ENCODE measurements at places on chromosomes 7 and 10.

GRCh38 chr10:5655121-5655520 is 11.3 kb downstream of the ASB13 start:
- DNase-seq: no peak

DNA sequence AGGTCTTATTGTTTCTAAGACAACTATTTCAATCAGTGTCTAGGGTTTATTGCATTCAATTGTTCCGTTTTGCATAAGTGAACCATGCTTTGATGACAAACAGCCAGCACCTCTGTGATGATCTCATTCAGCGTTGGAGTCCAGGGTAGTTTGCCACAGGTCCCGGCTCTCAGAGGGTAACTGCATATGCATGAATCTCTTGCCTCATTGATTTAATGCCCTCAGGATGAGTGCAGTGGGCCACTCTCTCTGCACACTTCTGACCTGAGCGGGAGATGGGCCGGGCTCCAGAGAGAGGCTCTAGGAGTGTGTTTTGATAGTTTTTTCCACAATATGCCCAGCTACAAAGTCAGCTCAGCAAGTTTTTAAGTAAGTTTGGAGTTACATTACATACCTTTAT is 83.9 kb downstream of the HECW1 start:
- no peak for DNase-seq

DNA sequence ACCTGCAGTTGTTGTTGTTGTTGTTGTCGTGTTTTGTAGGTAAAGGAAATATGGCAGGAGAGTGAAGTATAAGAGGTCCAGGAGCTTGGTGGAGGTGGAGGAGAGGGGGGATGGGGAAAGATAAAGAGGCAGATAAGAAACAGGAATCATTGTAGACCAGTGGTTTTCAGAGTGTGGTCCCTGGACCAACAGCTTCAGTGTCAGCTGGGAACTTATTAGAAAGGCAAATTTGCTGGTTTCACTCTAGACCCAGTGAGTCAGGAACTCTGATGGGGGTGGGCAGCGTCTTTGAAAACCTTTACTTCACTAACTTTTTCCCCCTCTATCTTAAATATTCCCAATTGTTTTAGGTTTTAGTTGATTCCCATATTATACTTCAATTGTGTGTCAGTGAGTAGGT is 241.5 kb downstream of the AUTS2 start:
- DNase-seq: no peak

- no peak for DNase-seq
Observed at GRCh38 chr10:119980956-119981750, 88.6 kb downstream of the SEC23IP start.

DNA sequence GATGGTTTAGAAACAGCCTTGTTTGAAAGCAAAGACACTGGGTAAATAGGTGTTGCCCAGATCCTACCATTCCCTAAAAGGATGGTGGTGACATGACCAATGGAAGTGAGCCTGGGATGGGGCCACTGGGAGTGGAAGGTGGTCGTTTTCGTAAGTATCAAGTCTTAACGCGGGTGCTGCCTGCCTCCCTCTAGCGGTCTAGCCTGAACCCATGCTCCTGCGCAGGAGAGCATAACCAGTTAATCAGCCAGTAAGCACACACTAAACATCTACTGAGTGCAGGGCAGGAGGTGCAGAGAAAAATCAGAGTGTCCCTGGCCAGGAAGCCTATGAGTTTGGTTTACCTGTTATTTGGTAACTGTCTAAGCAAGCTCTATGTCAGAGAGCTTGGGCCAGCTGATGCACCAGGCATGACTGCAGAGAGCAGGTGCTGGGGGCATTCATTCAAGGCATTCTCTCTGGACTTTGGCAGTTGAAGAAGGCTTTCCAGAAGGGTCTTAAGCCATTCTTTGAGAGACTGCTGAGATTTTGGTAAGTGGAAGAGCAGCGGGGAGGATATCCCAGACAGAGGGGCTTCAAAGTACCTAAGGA is 930 bp downstream of the GARIN1A start:
- DNase-seq: no peak

DNA sequence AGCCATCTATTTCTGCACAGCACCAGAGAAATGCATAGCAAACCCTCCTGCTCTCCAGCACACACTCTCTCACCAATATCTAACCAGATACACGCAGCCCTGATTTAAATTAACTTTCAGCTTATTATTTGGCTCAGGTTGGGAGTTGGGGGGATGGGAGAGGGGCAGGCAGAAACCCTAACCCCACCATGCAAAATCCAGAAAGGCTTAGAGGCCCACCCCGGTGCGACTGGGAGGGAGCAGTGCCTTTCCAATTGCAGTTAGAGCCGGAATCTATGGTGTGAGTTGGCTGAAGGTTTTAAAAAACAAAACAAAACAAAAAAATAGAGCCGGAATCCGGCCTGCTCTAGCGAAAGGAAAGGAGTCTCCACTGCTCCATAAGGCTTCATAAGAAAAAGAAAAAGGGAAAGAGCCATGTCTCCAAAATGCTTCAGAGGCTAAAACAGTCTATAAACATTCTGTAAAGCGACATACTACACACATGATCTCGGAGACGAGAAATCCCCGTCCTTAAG is 2.9 kb downstream of the IGF2BP3 start:
- no peak for DNase-seq

DNA sequence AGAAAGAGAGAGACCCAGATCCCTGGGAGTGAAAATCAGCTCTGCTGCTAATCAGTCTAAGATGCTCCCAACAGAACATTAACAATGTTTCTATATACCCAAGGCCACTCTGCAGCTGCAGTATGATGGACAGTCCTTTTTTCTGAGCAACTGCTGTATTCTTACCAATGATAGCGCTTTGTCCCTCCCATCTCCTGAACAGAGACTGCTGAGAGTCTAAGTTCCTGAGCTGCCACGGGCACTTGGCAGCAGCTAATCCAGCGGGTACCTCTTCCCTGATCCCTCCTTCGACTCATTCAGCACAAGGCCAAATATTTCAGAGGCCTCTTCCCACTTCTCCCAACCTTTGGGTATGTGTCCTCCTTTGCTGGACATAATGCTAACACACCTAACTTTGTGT is 7.7 kb downstream of the CPVL start:
- no peak for DNase-seq

DNA sequence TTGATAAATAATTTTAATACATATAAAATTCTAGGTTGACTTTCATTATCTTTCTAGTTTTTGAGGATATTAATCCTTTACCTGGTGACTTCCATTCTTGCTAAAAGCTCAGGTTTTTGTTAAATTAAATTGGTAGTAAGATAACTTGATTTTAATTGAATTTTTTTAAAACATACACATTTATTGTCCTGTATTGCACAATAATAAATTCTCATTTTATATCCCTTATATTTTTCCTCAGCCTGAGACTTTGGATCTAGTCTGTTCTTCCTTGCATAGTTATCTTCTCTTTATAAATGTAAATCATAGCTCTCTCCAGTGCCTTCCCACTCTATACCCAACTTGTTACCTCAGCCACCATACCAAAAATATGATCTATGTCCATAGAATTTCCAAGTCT is 212.9 kb upstream of the CNTNAP2 start:
- no peak for DNase-seq

GRCh38 chr10:6729861-6730344 is 149.8 kb upstream of the PRKCQ start:
- DNase-seq: no peak

DNA sequence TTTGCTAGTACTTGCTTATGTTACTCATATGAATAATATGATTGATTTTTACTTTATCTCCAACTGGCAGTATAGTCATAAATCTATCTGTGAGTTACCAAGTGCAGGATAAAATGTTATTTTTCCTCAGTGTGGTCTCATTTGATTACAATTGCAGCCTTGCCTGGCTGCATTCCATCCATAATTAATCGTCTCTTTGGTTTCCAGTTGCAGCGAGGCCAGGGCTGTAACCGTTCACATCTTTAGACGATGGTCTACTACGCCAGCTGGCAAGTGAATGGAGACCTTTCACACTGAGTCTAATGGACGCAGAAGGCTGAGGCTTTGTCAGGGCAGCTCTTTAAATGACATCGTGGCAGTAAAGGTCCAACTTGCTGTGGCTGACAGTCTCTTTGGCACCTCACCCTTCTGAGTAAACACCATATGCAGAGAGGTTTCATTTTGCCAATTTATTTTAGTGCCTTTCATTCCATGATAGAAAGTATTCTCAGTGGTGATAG is 84.0 kb downstream of the ARL4A start:
- DNase-seq: peak; percentile 35

Measured in fibroblast of skin of left quadriceps (primary cell).